Hippocampal formation (tissue), 2 donors: ENCODE measurements at places on chromosomes 2 and 18.
A peak's percentile ranks its signal among the peaks of the same experiment; 100 is the strongest.

DNA sequence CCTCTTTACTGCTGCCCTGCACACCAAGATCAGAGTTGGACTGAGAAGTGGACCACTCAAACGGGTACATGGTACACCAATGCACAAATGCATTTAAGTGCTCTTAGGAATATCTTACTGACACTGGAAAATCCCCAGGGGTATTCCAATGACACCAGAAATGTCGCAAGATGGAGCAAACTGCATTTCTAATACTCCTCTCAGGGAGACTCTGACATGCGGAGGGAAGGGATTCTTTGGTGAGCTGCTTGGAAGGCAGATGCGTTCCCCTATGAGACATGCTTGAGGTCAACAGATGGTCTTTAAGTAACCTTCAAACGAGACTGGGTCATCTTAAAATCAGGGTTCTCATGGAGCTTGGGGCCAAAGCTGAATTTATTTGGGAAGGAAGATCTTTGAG lies 521.8 kb upstream of the TCF4 start:
- DNase-seq, result no peak

- DNase-seq, result no peak
Observed at GRCh38 chr2:97868986-97869721, 126.6 kb downstream of the TMEM131 start.

DNA sequence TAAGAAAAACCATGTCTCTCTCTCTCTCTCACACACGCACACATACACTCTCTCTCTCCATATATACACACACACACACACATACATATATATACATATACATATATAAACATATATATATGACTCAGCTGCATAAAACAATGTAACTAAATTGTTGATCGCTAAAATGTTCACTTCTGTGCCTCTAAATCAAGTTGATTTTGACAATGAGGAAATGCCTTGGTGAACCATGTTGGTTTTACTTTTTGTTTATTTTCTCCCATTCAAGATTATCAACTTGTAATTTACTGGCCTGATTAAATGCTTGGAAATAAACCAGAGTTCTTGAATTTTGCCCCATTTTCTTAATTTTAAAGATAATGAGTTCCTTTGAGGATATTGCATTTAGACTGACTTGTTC lies 500.4 kb downstream of the PARD3B start:
- DNase-seq, result no peak

GRCh38 chr2:225276207-225276606 lies 123.3 kb upstream of the NYAP2 start:
- DNase-seq, result no peak

DNA sequence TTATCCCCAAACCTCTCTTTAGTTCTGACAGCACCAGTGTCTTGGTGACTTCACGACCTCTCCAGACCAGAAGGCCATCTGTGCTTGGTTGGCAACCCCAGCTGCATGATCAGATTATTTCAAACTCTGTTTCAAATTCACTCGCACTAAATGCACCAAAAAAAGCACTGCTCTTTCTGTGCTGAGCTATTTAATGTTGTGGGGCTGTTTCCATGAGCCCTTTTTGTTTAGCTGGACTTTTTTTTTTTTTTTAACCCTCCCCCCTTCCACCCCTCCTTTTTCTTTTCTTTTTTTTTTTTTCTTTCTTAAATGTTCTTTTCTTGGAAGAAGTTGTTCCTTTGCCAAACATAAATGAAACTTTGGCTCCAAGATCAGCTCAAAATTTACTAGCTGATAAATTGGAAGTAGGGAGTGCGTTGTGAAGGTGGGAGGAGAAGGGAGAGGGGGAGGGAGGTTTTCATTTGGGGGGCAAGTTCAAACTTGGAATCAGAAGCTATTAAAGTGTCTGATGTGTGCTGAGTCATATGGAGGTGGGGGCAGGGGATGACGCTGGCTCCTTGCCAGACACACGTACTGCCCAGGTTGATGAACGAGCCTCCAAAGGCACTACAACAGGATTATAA lies 543.0 kb upstream of the TNP1 start:
- no peak for DNase-seq

DNA sequence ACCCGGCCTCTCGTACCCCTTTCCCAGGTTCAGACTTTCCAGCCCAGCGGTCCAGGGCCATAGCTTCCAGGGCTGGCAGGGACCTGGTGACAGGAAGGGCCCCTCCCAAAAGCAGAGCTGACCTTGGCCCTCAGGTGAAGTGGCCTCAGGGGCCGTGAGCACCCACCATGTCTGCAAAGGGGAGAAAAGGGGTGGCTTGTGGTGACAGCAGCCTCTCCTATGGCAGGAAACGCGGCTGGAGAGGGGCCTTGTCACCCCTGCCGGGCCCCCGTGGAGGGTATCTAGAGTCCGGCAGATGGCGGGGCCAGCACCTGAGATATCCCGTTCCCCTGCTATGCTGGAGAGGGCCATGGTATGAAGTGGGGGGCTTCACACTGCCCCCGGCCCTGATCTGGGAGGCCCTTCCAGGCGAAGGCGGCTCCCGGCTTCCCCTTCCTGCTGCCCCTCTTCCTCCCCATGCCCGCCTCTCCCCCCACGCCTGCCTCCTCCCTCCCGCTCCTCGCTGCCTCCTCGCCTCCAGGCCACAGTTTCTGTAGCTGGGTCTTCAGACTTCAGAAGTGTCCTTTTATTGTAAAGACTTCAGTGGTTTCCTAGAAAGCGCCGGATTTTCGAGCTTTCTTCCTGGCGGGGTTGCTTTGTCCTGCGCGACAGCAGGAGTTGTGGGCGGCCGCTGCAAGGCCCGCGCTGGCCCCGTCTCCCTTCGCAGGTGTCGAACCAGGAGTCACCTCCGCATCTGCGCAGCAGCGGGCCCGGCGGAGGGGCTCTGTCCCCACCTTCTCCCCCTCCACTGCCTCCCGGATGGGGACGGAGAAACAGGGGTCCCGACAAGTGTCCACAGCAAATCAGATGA lies 240.5 kb upstream of the MYT1L start:
- DNase-seq, result no peak

GRCh38 chr2:55425431-55425831 lies 5.8 kb upstream of the CCDC88A start:
- DNase-seq, result no peak

DNA sequence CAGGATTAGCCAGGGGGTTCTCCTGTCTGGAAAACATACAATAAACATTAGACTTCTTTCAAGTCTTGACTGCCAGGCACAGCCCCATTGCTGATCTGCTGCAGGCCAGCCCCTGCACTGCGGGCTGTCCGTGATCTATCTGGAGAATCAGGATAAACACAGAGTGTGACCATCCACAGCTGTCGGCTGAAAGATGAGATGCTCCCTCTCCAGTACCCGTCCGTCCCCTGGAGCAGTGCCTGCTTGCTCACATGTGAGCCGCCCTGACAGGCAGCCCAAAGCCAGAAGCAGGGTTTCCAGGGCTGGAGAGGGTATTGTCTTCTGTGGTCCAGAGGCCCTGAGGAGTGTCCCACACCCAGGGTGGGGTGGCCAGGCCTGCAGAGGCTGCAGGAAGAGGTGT lies 46.1 kb upstream of the FOSL2 start:
- no peak for DNase-seq

GRCh38 chr2:135775420-135775819 lies 33.8 kb downstream of the UBXN4 start:
- DNase-seq, result no peak

GRCh38 chr2:186868344-186868743 lies 19.4 kb upstream of the ZSWIM2 start:
- DNase-seq, result no peak

- DNase-seq, result no peak
Observed at GRCh38 chr2:106113361-106113966, 80.6 kb downstream of the UXS1 start.

DNA sequence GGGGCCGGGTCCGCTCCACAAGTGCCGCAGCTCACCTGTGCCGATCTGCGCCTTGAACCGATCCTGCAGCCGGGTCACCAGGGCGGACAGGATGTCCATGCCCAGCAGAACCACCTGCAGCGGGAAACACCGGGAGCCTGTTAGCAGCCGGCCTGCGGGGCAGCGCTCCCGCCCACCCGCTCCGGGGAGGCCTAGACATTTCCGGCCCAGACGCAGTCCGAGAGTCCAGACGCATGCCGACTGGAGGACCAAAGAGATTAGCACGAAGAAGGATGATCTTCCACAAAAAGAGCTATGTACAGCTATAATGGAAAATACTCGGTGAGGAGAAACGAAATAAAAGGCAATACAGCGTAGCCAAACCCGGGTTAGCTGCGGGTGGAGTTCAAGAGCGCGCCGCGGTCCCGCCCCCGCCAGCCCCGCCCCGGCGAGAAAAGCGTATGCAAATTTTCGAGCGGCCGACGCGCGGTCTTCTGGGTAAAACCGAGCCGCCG lies 421 bp upstream of the RNU4ATAC start:
- peak; percentile 89 for DNase-seq

DNA sequence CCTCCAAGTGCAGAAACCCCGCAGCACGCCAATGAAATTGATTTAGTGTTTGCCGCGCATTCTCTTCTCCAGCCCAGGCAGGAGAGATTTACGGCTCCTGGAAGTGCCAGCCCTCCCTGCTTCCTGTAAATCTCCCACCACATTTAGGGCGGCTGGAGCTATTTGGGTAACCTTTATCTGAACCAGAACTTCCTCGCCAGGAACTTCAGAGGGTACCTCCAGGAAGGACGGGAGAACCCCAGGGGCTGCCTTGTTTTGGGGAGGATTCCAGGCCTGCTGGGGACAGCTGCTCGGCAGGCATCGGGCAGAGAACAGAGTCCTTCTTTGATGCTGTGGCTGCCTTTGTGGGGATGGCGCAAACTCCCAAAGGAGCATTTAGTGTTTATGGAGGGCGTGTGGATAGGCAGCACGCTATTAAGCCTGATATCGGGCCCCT lies 122.0 kb upstream of the MYCN start:
- DNase-seq, result no peak

GRCh38 chr2:18961991-18962421 lies 372.6 kb upstream of the NT5C1B start:
- DNase-seq, result no peak

- DNase-seq, result no peak
Observed at GRCh38 chr2:183998797-183999190, 599.5 kb upstream of the ZNF804A start.

GRCh38 chr2:9210030-9210429 lies 3.4 kb downstream of the ASAP2 start:
- DNase-seq, result no peak

DNA sequence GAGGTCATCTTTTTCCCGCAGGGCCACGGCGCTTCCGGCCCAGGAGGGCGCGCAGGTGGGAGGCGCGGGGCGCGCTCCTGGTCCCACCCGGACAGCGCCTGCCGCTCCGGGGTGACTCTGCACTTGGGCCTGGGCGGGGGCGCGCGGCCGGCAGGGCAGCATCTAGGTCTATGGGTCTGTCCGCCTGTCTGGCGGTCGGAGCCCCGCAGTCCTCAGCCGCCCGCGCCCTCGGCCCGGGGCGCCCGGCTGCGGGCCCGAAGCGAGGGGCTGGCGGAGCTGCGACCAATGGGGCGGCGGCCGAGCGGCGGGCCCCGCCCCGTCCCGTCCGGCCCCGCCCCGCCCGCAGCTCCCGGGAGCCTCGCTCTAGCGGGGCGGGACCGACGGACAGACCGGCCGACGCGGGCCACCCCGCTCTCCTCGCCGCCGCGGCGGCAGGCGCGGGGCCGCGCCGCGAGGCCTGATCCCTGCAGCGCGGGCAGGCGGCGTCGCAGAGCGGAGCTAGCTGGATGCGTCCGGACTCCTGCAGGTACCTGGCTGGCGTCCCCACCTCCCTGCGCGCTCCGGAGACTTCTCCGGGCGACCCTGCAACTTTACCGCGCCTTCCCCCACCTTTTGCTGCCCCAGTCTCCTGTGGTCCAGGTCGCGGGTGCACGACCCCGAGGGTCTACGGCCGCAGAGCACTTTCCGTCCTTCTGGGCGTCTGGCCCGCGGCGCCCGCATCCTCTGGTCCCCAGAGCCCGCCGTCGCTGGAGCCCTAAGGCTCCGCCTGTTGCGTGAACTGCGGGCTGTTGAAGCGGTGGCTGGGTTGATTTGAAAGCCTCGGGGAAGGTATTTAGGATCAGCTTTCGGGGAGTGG lies at the start of gene KCNS3:
Gene KCNS3, plus strand, starts transcription at position 387 of the 856 bp plus-strand sequence. CDS start 52,342 bp downstream, outside the sequence.
- DNase-seq, result no peak
